ENCODE measurements at places on chromosomes 4 and X.

DNA sequence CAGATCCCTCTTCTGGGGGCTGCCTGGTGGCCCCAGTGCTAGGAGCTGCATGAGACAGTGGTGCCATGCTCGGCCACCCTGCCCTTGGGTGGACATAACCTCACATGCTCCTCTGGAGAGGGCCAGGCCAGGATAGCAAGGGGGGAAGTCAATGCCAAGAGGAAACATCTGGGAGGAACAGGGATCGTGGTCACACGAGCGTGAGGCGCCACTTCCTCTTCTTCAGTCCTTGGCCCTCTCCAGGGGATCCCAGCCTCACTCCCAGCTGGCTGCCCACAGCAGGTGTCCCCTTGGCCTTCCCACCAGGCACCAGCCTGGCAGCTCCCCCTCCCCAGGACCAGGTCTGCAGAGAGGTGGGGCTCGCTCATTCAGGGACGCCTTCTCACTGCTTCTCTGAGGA lies 28.6 kb downstream of the TBC1D14 start:
- no peak for DNase-seq

- DNase-seq, result no peak
These were observed 9.1 kb upstream of the SLC25A5 start for GRCh38 chrX:119459181-119459580.

DNA sequence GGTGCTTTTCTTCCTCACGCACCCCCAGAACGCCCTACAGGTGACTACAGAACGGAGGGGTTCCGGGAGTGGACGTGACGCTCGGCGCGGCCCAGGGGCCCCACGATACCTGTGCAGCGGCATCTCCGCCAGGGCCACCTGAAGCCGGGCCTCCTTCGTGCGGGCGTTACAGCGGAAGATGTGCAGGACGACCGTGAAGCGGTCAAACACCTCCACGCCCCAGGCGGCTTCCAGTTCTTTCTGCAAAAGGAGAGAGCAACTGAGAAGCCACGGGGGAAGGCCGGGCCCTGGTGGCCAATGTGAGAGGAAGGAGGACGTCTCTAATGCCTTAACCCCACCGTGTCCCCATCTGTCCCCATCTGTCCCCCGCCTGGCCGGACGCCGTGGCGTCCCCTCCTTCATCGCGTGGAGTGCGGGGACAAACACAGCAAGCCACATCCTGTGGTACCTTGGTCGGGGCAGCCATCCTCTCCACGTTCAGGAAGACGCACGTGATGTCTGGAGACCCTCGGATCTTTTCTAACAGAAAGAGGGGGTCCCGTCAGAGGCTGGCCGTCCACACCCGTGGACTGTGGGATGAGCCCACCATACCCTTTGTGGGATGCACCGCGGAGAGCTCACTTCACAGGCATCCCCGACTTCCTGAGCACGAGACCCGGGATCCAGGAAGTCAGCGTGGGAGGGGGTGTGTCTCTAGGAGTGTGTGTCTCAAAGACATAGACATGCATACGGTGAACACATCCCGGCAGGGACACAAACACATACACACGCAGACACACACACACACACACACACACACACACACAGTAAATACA lies 3.6 kb downstream of the GTPBP6 start:
- no peak for DNase-seq

GRCh38 chr4:93759506-93759905 lies 69.0 kb upstream of the ATOH1 start:
- DNase-seq, result no peak

DNA sequence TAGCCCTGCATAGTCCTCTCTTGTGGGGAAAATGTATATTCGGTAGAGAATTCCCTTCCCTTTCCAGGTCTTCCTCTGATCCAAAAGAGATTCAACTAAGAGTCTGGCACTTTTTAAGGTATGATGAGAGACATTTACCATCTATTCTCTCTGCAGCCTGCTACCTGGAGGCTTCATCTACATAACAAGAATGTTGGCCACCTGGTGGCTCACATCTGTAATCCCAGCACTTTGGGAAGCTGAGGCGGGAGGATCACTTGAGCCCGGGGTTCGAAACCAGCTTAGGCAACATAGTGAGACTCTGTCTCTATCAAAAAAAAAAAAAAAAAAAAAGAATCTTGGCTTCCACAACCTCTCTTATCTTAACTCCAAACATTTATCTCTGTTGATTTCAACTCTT lies 40.4 kb upstream of the NOCT start:
- DNase-seq, result no peak

DNA sequence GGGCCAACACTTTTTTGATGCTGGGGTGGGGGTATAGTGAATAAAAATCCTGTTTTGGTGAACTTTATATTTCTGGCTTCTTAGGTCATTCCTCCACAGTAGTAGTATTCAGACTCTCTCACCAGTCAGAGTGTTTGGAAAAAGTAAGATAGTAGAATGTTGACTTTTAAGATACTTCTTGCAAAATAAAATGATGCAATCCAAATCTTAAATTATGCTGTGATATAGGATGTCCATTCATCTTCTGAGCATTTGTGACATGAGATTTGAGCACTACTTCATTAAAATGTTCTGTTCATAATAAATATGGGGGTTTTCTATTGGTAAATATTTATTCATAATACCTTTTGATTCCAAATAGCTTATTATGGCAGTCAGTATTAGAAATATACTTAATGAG lies 70.1 kb downstream of the BMP2K start:
- no peak for DNase-seq

- no peak for DNase-seq
These were observed 52.5 kb downstream of the F11 start for GRCh38 chr4:186318481-186318880.

- DNase-seq, result peak; percentile 57
These were observed 126.5 kb downstream of the ADGRA3 start for GRCh38 chr4:22389240-22389870.

DNA sequence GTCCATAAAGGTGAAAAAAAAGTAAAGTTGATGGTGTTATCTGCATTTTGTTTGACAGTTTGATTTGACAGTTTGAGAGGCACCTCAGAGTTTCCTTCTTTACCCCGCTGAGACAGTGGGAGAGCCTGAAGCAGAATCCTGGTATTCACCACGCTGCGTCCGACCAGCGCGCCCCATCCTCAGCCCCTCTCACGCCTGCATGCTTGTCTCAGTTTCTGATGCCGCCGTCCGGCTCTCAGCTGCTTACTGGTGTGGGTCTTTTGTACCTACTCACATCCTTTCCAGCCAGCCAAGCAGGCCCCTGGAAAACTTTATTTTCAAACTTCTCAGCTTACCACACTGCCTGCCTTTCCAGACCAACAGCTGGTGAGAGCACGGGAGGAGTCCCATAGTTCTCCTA lies 175.2 kb downstream of the DCLK2 start:
- DNase-seq, result no peak

DNA sequence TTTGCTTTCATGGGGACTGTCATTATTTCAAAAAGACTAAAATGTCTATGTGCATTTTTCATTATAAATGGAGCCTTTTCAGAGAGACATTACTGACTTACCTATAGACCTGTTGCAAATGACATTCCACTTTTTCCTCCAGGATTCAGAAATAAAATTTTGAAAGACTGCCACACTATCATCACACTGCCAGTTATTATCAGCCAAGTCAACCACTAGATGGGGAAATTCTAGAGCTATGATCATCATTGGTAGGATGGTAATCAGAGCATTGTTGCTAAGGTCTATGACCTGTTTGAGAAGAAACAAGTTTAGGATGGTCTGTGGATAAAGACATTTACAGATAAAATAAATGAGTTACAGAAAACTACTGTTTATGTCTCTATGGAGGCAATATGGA lies 22.5 kb downstream of the LRRC66 start:
- no peak for DNase-seq

GRCh38 chr4:121709766-121710405 lies 13.1 kb upstream of the ANXA5 start:
- DNase-seq, result no peak

GRCh38 chrX:47854474-47854873 lies 17.8 kb downstream of the ZNF81 start:
- DNase-seq, result no peak

GRCh38 chr4:173500841-173501591 lies 29.0 kb downstream of the HAND2 start:
- DNase-seq, result no peak

DNA sequence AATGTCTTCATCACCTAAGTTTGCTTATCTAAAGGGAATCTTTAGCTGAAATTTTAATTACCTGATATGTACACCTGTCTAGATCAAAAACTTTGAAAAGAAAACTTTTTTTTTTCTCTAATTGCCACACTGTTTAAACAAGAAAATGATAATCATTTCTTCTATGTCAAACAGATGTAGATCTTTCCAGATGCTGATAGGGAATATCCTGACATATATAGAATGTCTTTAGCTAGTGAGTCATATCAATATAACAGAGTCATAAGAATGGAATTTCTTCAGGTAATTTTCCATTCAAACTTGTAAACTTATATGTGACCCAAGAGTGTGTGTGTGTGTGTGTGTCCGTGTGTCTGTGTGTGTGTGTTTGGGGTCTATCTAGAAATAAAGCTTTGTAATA lies 271.9 kb downstream of the GPM6A start:
- no peak for DNase-seq

GRCh38 chrX:24025741-24026403 lies 1.1 kb downstream of the KLHL15 start:
- DNase-seq, result peak; percentile 45

GRCh38 chr4:7472442-7473013 lies 37.8 kb upstream of the PSAPL1 start:
- no peak for DNase-seq

GRCh38 chr4:89331197-89331596 lies 23.6 kb upstream of the GPRIN3 start:
- DNase-seq, result no peak

GRCh38 chr4:87152310-87153041 lies 67.9 kb downstream of the KLHL8 start:
- no peak for DNase-seq

GRCh38 chr4:124414276-124415040 lies 298.1 kb downstream of the ANKRD50 start:
- no peak for DNase-seq

DNA sequence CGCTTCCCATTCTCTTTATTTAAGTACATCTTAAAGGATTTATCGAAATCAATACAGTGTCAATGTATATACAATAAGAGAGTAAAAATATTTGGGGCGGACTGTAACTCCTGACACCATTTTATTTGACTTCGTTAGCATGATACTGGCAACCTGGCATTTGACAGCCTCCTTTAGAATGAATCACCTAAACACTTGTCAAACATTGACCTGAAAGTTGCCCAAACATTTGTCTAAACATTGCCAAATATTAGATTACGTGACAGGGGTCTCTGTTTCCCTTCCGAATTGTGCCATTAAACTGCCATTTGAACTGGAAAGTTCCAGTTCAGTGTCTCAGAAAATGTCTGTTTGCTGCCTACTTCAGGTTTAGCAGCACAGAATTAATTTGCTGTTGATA lies 20.8 kb upstream of the FAM9A start:
- DNase-seq, result no peak

GRCh38 chrX:110699109-110699508 lies 96.5 kb downstream of the CHRDL1 start:
- no peak for DNase-seq

DNA sequence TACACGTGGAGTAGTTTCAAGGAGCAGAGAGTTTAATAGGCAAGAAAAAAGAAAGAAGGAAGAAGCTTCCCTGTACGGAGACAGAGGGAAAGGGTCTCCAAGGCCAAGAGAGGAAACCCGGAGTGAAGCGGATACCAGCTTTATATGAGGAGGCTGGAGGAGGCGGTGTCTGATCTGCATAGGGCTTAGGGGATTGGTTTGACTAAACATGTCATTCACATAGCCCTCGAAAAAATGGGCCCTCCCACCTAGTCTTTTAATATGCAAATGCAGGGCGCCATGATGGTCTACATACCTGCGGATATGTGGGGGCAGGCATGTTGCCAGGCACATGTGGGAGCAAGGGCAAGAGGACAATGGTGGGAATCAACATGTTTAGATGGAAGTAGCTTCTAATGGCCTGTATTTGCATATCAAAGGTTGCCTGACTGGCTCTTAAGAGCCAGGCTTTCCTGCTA lies 103.1 kb upstream of the UGT8 start:
- no peak for DNase-seq

- no peak for DNase-seq
These were observed 17.1 kb upstream of the HERC3 start for GRCh38 chr4:88575186-88575585.

- DNase-seq, result no peak
These were observed 14.0 kb downstream of the SH3TC1 start for GRCh38 chr4:8213121-8213520.

DNA sequence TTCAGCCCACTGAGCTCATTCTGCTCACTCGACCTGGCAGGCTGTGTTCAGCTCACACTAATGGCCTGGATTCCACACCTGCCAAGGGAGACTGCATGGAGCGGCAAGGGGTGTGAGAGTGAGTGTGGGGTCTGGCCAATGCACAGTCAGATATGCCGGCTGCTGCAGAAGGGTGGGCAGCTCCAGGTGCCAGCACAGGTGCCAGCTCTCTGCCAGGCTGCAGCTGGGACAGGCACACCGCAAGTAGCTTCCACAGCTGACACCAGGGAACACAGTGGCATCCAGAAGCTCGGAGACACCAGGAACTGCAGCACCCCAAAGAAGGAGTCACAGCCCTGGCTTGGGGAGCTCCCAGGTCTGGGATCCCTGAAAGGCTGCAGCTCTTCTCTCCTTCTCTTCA lies 83.7 kb downstream of the PRDM5 start:
- DNase-seq, result no peak
